Hematopoietic multipotent progenitor cell treated with erythropoietin and hydrocortisone succinate and interleukin-3 and kit ligand, for 4 days (in vitro differentiated cells): ENCODE measurements at places on chromosomes 7 and 10.

DNA sequence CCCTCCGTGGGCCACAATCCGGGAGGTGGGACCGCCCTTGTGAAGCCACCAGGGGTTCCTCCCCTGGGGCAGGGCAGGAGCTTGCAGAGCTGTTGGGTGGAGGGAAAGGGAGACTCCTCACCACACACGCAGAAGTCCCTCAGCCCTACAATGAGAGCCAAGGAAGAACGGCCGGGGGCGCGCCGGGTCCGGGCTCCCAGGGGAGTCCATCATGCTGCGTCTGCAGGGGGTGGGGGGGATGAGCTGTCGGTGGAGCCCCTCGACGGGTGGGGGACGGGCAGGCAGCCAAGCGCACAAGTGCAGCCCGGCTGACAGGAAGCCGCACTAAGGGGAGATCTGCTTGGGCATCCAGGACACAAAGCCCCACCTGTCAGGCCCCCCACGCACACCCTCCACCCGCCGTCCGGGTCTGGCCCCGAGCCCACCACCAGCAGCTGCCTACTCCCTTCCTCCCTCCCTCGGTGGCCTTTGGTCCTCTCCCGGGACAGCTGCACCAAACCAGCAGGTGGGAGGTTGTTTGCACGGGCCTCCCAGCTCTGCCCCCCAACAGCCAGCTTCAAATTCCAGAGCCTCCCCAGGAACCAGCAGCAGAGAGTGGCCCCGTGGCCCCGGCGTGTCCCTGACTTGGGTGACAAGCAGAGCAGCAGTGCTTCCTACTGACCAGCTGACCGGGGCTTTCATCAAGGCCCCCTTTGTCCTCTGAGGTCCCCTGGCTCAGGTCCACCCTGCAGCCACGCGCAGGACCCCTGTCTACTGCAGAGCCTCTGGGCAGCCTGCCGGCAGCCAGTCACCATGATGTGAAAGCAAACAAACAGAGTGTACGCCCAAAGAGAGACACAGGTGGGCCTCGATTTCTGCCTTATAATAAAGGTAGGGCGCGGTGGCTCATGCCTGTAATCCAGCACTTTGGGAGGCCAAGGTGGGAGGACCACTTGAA is 50.3 kb downstream of the HIP1 start:
- no peak for DNase-seq

DNA sequence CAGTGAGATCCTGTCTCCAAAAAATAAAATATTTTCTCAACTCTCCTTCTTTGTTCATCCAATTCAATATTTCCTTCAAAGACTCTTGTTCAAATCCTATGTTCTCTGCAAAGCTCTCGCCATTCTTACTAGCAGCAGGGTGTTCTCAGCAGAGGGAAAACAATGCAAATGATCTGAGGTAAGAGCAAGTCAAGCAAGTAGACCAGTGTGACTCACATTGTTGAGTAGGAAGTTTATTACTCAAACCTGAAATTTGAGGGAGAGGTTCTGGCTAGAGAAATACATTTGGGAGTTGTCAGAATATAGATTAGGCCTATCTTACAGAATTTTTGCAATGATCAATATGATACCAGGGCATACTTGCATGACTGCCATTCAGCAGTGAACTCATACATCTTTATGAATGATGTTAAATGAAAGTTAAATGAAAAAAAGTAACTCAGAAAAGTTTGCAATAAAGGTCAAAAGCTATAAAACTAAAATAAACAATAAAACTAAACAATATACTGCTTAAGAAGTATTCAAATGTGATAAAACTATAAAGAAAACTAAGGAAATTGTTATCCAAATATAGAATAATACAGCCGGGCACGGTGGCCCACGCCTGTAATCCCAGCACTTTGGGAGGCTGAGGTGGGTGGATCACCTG is 5.8 kb downstream of the IDE start:
- no peak for DNase-seq

DNA sequence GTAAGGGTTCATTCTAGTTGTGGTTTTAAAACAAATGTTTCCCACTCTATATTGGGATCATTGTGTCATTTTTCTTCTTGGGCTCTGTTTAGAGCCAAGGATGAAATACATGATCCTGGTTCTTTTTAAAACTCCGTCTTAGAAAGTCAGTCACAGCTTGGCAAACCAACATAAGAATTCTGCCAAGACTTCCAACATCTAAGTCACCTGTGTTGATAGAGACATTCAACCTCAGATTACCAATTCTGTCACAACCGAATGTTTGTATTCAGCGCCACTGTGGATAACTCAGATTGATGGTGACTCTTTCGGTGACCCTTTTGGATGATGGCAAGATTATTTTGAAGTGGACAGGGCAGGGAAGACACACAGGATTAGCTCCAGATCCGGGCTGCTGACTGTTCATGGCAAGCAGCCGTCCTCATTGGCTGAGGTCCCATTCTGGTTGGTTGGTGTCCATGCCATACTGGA is 255.4 kb downstream of the ARHGAP21 start:
- DNase-seq = no peak

- no peak for DNase-seq
Measured at GRCh38 chr10:5285186-5285585, 79.6 kb upstream of the UCN3 start.

- no peak for DNase-seq
Measured at GRCh38 chr7:90061077-90061476, 93.2 kb upstream of the STEAP1 start.

- peak; percentile 3 for DNase-seq
Measured at GRCh38 chr7:95190515-95190914, 133.8 kb downstream of the PON1 start.

GRCh38 chr10:100998991-100999741 is 442 bp upstream of the LZTS2 start:
- DNase-seq = peak; percentile 87

DNA sequence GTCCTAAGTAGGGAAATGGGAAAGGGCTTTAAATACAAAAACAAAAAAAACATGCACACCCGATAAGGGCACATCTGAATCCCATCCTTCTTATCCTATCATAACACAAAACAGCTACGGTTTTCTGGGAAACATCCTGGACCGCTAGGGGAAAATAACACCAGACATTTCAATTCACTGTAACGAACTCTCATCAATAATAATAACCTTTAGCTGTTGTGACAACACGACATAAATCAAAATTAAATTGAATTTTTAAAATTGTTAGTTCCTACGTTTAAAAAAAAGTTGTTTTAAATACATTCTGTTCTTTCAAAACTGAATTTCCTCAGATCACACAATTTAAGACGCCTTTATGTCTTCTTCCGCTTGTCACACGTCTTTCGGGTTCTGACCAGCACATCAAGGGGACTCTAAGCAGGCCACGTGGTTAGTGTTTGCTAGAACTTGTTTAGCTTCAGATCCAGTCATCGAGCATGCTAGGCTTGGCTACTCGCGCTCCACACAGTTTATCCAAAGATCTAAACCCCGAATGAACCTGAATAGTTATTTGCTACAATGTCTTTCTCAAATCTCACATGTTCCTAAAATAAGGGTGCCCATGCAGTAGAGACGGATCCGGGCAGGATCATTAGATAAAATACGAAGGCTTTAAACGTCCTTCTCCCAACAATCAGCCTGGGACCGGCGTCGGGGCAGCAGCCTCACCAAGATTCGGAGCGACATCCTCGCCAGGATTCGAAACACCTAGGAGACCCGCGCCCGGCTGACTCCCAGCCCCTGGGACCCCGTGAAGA is 839 bp downstream of the IKZF5 start:
- DNase-seq = peak; percentile 85

- no peak for DNase-seq
Measured at GRCh38 chr10:43892062-43892770, 243.5 kb upstream of the ZNF32 start.

DNA sequence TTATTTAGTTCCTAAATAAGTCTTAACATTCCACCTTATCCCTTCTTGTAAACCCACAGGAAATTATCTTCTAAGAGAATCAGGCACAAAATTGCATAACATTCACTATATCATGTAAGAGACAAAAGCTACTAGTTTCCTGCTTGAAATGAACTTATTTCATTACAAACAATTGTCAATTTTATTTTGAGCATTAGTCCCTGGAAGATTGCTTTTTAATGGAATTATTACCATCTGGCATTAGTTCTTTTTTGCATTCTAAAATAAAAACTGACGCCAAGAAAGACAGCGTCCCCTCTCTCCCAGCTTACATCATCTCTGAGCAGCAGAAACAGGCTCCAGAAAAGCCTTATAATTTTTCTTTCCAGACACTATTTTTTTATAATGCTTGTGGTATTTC is 121.8 kb downstream of the NOC3L start:
- no peak for DNase-seq

GRCh38 chr7:37050801-37051200 is 326.5 kb upstream of the AOAH start:
- no peak for DNase-seq

GRCh38 chr10:70053218-70053840 is 683 bp downstream of the MACROH2A2 start:
- DNase-seq = peak; percentile 32

- peak; percentile 67 for DNase-seq
Measured at GRCh38 chr10:48511875-48512231, 93.0 kb downstream of the ARHGAP22 start.

DNA sequence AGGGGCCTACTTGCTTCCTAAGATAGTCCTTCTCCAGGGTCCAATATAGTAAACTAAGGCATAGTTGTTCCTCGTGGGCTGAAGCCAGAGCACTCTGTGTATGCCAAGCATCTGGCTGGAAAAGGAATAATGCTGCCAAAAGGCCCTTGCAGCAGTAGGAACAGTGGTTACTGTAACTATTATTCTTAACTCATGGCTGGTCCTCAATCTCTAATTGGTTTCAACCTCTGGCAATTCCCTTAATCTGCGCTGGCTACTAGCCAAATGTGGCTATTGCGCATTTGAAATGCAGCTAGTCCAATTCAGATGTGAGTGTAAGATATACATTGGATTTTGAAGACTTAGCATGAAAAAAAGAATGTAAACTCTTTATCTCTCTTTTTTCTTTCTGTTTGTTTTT is 27.8 kb upstream of the LBX1 start:
- no peak for DNase-seq

DNA sequence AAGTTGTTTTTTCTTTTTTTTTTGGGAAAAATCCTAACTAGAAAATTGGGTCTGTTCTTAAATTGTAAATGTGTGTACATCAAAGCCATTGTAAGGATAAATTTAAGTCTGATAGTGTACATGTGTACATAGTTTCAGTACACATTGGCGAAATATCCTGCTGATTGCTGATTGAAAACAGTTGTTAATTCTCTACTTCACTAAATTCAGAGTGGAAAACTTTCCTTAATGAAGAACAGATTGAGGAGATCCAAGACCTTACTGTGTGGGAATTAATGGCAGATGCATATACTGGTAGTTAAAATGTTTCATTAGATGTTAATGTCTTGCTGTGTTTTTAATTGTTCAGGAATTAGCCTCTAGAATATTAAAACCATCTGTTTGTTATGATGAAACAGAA is 506.0 kb downstream of the AUTS2 start:
- DNase-seq = no peak

- DNase-seq = peak; percentile 12
Measured at GRCh38 chr7:98250789-98251188, 1.2 kb downstream of the TECPR1 start.

- DNase-seq = no peak
Measured at GRCh38 chr10:35639021-35639727, 2.9 kb downstream of the FZD8 start.

GRCh38 chr7:129829737-129830631 is 122.8 kb downstream of the UBE2H start:
- DNase-seq = peak; percentile 92

GRCh38 chr7:105674200-105674920 is 93.1 kb upstream of the EFCAB10 start:
- DNase-seq = peak; percentile 59

DNA sequence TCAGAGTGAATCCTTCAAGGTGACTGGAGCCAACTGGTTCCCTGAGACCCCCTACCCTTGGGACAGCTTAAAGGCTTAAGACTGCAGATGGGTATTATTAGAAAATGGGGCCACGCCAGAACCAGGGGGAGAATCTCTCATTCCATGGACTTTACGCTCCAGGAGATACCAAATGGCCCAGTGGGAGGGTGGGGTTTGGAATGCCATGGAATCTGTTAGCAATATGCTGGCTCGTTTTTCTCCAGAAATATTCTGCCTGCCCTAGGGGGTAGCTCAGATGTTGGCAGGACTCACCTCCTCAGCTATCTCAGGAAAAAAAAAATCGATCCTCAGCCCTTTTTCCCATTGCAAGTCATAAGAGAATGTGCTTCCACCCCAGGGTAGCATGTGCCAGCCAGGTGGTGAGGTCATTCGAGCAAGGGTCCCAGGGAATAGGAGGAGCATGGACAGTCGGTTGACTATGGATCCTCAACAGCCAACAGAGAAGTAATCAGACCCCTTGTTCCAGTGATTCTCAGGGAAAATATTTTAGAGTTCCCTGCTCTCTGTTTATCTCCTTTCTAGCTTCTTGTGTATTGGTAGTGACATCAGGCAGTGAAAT is 22.9 kb downstream of the SVIL start:
- no peak for DNase-seq

GRCh38 chr7:31981874-31982390 is 88.3 kb downstream of the PDE1C start:
- no peak for DNase-seq

DNA sequence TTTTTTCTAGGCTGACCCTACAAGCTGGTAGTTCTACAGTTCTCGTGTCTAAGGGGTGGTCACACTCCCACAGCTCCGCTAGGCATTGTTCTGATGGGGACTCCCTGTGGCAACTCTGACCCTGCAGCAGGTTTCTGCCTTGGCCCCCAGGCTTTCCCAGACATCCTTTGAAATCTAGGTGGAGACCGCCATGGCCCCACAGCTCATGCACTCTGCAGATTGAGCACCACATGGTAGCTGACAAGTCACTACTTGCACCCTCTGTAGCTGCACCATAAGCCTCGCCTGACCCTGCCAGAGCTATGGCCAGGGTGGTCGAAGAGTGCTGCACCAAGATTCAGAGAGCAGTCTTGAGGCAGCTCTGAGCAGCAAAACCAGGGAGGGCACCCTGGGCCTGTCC is 275.6 kb downstream of the LHFPL3 start:
- DNase-seq = no peak

GRCh38 chr10:48813825-48814224 is 125.8 kb downstream of the LRRC18 start:
- no peak for DNase-seq

- peak; percentile 86 for DNase-seq
Measured at GRCh38 chr7:113710310-113711096, 208.3 kb downstream of the PPP1R3A start.

DNA sequence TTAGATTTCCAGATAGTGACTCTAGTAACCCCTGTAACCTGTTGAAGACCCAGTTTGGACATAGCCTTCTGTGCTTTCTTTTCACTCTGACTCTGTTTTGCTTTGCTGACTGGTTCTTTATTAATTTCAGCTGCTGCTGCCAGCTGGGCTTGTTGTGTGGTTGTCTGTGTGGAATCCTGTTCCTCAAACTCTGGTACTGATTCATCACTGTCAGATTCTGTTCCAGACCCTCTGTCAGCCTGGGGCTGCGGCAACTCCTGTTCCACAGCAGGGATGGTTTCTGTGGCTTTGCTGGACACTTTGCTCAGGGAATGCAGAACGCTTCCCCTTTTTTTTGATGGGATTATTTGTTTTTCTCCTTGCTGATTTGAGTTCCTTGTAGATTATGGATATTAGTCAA is 104.9 kb downstream of the SEC23IP start:
- no peak for DNase-seq

GRCh38 chr7:42065942-42066341 is 171.1 kb downstream of the GLI3 start:
- DNase-seq = no peak
